ENCODE measurements at places on chromosomes 3 and 15.

- DNase-seq = no peak
Measured at GRCh38 chr15:39578851-39579486, 1.9 kb upstream of the THBS1 start.

DNA sequence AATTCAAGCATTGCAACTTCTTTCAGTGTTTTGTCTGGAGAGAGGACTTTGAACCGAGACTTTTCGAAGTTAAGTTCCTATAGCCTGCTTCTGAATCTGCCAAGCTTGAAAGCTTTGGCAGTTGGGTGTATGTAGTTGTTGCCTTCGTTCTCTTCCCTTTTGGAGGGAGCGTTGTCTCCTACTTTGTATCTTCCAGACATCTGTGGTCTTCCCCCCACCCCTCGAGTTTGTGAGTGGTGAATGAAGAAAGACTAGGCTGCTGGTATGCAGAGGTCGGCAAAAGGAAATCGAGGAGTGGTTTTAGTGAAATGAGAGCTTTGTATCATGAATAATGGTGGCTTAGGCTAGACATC is 1.3 kb downstream of the CTNNB1 start:
- no peak for DNase-seq

- DNase-seq = no peak
Measured at GRCh38 chr3:86828751-86829150, 162.2 kb downstream of the VGLL3 start.

GRCh38 chr3:111899966-111900365 is 40.9 kb downstream of the PHLDB2 start:
- no peak for DNase-seq

DNA sequence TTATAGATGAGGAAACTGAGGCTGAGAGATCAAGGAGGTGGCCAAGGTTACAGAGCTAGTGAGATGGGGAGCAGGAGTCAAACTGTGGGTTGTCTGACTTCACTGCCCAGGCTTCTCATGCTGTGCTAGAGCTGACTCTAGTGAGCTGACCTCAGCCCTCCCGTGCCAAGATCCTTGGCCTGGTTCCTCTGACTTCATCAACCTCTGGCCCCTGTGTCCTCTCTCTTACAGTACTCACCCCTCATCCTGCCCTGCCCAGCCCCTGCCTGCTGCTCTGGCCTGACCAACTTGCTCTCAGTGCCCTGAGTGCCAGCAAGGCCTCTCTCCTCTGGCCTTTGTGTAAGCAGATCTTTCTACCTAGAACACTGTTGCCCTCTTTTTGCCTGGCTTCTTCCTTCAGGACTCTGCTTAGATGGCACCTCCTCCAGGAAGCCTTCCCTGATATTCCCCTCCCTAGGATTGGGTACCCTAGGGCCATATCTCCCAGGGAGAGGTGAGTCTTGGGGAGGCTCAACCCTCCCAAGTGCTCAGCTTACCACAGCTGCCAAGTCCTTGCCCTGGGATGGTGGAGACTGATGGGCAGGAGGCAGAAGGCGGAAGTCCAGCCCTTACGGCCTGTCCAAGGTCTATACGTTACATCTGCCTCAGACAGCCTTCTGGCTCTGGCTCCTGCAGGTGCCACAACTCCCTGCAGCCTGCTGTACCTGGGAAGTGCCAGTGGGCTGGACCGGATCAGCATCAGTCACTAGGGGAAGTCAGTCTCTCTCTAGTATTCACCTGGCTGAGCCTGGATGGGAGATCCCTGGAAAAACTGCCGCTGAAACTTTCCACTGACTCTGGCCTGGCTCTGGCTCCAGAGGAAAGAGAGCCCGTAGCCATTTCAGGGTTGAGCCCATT is 36.3 kb upstream of the FAM107A start:
- DNase-seq = no peak

DNA sequence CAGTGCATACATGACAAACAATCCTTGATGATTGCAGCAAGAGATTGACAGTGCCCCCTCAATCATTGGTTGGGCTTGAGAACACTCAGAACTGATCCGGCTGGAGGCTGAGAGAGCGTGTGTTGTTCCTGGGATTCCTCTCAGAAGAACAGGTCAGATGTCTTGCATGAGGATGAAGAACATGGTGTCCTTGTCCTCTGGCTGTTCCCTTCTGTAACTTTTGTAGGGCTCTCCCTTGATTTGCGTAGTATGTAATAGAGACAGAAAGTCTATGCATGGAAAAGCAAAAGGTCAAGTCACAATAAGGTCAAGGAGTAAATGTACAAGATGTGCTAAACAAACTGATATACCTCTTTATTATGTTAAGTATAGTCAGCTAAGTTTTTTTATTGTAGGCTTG is 8.2 kb downstream of the CHST2 start:
- DNase-seq = no peak
